ENCODE measurements at places on chromosomes 4 and X.

DNA sequence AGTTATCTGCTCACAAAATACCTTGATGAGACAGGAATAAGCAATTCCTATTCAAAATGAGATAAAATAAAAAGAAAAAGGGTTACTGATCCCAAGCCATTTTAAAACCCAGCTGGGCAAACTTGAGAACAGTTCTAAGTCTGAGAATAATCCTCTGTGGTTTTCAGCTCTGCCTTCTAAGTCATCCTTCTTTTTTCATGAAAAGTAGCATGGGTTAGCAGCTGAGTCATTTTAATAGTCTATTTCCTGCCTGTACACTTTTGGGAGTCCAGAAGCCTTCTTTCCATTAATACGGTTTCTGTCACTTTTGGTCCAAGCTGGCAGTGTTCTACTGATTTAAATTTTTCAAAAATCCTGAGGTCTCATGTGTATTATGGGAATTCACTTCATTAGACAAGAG lies 374.3 kb downstream of the IQCM start:
- DNase-seq = no peak

- no peak for DNase-seq
These were observed 20.2 kb downstream of the ZDHHC9 start for GRCh38 chrX:129823522-129823921.

DNA sequence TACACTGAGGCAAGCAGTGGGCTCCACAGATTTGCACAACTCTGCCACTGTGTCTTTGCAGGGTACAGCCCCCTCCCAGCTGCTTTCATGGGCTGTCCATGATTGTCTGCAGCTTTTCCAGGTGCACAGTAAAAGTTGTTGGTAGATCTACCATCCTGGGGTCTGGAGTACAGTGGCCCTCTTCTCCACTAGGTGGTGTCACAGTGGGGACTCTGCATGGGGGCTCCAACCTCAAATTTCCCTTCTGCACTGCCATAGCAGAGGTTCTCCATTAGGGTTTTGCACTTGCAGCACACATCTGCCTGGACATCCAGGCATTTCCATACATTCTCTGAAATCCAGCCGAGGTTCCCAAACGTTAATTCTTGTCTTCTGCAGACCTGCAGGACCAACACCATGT lies 1002.3 kb downstream of the FAM133A start:
- no peak for DNase-seq

GRCh38 chrX:37802028-37802427 lies 22.2 kb downstream of the CYBB start:
- no peak for DNase-seq

DNA sequence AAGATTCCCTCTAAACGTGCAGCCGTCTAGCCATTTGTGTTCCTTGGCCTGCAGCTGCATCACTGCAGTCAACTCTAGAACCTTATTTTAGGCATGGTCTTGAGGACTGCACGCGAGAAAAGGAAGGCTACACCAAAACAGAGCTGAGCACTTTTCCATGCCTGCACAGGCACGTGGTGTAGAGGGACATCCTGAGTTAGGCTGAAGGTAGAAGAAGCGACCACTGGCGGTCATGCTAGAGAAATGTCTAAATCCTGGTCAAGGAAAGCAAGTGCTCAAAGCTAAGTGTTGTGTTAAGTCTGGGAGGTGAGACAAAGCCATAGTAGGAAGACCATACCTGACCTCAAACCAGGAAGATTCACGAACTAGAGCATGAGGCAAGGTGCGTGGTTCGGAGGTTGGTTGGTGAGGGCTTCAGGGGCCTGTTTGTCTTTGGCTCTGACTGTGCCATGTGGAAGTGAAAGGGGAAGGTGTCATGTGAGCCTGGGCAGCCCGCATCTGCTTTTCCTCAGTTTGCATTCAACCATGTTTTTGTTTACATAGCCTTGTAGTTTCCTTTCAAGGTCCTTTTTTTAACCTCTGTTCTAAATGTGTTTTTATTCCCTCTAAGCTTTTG lies 203.8 kb downstream of the AASDH start:
- no peak for DNase-seq

DNA sequence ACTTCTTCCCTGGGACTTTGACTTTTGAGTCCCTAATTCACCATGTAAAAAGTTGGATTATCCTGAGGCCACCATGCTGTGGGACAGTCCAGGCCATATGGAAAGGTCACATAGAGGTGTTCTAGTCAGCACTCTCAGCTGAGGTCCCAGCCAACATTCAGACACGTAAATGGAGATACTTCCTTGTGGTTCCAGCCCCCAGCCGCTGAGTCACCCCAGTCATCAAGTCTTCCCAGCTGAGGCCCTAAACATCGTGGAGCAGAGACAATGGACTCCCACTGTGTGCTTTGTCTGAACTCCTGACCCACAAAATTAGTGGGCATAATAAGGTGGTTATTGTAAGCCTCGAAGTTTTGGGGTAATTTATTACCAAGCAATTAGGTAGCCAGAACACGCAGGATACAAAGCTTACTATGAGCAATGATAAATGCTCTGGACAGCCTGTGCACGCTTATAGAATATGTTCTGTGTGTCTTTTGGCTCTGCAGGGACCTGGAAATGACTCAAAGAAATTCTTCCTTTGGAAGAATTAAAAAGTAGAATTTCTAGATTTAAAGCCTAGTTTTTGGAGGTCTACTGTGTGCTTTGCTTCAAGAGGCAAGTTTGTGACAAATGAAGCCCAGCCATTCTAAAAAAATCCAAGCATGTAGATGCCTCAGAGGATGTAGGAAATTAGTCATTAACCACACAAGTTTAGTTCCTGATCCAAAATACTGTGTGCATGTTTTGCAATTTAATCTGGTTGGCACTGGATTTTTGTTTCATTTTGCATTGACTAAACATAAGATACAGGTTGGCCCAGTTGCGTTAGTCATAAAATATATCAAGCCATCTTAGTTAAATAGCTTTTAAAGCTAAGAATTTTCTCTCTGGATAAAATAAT lies 33.2 kb upstream of the SLC9A7 start:
- DNase-seq = no peak

DNA sequence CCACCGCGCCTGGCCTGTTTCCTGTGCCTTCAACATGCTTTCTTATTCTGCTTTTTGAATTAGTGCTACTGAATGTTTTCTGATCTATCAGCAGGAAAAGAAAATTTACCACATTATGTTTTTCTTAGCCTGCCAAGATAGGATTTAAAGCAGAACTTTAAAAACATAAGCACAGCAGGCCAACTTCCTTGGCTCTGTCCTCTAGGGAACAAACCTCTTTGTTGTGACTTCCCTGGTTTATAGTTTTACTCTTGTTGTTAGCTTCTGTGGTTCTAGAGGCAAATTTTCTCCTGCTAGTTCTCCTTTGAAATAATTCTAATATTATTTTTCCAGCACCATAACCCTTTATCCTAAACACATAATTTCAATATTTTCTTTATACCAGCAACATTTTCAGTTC lies 605.1 kb downstream of the ADGRL3 start:
- no peak for DNase-seq

DNA sequence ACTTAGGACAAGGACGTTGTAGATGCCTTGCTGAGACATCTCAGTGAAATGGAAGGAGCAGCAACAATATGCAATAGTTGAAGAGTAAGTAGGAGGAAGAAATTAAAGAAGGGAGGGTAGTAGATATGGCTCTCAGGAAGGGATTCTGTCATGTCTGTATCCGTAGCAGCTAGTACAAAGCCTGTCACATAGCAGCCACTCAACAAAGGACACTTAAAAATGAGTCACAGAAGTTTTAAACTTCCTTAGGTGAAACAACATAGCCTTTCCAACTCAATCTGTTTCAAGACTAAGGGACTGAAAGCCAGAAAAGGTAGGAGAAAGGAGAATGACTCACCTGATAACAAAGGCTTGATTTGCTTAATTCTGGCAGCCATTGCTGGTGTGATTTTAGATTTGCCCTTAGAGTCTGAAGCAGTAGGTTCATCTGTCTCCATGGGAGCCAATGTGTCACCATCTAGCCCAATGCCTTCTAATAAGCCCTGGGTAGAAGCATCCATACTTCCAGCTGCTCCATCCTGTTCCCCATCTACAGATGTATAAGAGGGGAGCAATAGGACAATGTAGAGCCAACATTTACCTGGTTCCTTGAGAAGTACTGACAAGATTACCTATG lies 86.6 kb downstream of the HUWE1 start:
- DNase-seq = no peak

DNA sequence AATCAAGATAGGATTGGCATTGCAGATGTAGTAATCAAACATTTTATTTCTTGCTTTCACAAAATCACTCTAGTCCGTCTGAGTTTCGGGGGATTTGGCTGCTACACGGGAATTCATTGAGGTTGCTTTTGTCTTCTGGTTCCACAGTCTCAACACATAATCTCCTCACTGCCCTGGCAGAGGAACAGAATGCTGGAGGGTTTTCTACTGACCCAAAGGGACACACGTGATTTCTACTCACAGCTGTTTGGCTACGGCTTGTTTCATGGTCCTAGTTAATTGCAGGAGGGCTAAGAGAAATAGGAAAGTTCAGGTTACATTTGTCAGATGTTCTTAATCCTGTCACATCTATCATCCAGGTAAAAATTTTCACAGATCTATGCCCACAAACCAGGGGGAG lies 1811.6 kb downstream of the ARAP2 start:
- no peak for DNase-seq

DNA sequence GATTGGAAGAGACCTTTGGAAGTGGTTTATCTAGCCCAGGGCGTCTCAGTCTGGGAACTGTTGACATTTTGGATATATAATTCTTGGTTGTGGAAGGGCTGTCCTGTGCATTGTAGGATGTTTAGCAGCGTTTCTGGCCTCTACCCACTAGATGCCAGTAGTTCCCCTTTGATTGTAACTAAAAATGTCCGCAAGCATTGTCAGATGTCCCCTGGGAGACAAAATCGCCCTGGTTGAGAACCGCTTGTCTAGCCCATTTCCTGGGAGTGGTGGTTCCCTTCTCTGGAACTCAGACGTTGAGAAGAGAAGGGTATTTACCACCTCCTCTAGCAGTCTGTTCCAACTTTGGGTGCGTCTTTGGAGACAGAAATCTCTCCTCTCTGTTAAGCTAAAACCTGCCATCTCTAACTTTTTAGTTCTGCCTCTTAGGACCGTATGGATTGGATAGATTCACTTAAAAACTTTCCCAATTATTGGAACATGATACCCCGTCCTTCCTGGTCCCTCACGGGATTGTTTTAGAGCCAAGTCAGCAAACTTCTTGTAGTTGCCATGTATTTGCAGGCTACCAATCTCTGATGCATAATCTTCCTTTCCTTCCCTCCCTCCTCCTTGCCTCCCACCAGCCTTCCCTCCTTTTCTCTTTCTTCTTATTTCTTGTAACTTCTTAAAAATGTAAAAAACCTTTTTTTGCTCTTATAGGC lies 13.9 kb downstream of the TMEM165 start:
- DNase-seq = peak; percentile 15

Data from CD8-positive, alpha-beta T cell (primary cell).